MCF 10A (cell line): ENCODE measurements at places on chromosomes 4 and X. TPM values are rescaled to one million over a fixed set of nuclear protein-coding genes. Genes with fewer than 3 reads are reported as not detected.

UPF3B gene
- 17.4 and 18.5 TPM in 2 replicates for total RNA-seq

WAS gene
- 0.37 and 0.96 TPM in 2 replicates for total RNA-seq

- H3K36me3 ChIP-seq: no peaks in the 10 kb centered on the region
- H3K4me1 ChIP-seq: peaks cover 7% of the 10 kb centered on the region
- DNase-seq: peak; percentile 85
- no peaks in the 10 kb centered on the region for H3K27me3 ChIP-seq
These were observed 105.9 kb downstream of the CT47B1 start for GRCh38 chrX:120769576-120770341.

- no peaks in the 10 kb centered on the region for H3K27me3 ChIP-seq
- no peak overlapping the region for H3K4me3 ChIP-seq
- no peak overlapping the region for H3K27ac ChIP-seq
- DNase-seq: peak; percentile 16
- H3K36me3 ChIP-seq: no peaks in the 10 kb centered on the region
- no peaks in the 10 kb centered on the region for H3K4me1 ChIP-seq
These were observed 386.7 kb downstream of the TECRL start for GRCh38 chr4:64022560-64022959.
